ENCODE measurements at places on chromosomes 4 and X. TPM values are rescaled to one million over a fixed set of nuclear protein-coding genes. Genes with fewer than 3 reads are reported as not detected.

The FRAS1 gene
- 5.8 TPM for total RNA-seq

The HTN1 gene
- not detected for total RNA-seq

The EMCN gene
- total RNA-seq = not detected

The GEMIN8 gene
- 7.7 TPM for total RNA-seq

The MCF2 gene
- under 0.01 TPM for total RNA-seq

The ARHGEF6 gene
- 0.72 TPM for total RNA-seq

The SHROOM4 gene
- 0.43 TPM for total RNA-seq

The NSG1 gene
- total RNA-seq = 23.9 TPM

Data from tracheal epithelial cell (primary cell).